ENCODE measurements at places on chromosomes 1 and 21.
A peak's percentile ranks its signal among the peaks of the same experiment; 100 is the strongest.

DNA sequence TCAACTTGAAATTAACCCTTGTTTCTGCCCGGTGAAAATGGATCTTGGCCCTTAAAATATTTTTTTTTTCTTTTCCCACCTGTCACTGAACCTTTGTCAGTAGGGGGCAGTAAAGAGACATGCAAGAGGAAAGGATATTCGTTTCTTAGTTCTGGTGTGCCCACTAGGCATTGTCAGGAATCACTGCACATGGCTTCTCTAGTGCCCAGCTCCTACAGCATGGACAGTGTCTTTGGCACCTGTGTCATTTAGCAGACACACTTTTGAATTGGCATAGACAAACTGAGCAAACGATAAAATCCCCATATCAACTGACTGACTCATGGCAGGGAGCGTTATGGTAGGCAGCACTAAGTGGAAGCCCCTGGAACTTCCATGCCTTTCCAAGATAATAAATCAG is 1048.1 kb downstream of the BRINP3 start:
- no peak for DNase-seq

GRCh38 chr1:232822530-232822929 is 17.3 kb downstream of the MAP10 start:
- no peak for DNase-seq

- DNase-seq = no peak
Observed at GRCh38 chr1:87108228-87108627, 193.8 kb downstream of the HS2ST1 start.

DNA sequence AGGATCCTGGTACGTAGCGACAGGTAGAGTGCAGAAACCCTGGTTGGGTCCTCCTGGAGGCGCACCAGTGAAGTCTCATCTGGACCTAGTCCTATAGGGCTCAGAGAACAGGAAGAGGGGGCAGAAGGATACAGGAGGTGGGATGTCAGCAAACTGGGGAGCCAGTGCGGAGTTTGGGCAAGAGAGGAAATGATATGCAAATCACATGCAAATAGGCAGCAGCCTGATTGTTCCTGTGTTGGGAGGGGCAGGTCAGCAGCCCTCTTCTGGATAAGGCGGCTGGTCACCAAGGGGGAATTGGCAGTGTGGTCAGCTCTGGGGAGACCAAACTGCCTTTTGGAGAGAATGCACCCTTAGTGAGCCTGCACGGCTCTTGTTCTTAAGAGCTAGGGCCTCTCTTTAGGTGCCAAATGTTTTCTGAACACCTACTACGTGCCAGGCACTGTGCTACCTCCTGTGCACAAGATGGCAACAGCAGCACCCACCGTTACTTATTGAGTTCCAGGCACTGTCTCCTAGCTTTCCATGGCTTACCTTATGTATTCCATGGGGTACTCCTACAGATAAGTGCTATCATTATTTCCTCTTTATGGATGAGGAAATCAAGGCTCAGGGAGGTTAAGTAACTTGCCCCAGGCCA is 18.1 kb upstream of the PADI3 start:
- no peak for DNase-seq

DNA sequence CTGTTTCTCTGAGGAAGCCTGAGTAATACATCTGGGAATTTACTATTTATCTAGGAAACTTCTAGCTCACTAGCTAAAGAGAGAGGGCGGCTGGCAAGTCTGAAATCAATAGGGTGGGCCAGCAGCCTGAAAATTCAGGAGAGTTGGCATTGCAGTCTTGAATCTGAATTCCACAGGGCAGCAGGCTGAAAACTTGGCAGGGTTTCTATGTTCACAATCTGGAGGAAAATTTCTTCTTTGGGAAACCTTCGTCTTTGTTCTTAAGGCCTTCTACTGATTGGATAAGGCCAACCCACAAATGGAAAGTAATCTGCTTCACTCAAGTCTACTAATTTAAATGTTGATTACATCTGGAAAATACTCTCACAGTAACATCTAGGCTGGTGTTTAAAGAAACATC is 101.0 kb upstream of the COG2 start:
- DNase-seq = no peak

GRCh38 chr1:55682198-55682597 is 467.0 kb upstream of the USP24 start:
- no peak for DNase-seq

DNA sequence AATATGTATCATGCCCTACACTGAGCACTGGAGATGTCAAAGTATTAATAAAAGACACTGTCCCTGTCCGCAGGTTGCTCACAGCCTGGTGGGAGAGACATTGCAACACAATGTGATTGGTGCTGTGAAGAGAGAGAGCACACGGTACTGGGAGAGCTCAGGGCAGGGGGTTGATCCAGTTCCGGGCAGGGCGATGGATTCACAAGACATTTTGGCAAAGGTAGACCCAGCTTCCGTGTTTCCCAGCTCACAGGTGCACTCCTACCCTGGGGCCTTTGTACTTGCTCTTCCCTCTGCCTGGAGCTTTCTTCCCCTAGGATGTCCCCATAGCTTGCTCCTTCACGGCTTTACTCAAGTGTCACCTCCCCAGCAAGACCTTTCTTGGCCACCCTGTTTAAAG is 1.4 kb downstream of the PLA2G5 start:
- no peak for DNase-seq

GRCh38 chr1:211327346-211327921 is 801 bp downstream of the TRAF5 start:
- DNase-seq = peak; percentile 63

DNA sequence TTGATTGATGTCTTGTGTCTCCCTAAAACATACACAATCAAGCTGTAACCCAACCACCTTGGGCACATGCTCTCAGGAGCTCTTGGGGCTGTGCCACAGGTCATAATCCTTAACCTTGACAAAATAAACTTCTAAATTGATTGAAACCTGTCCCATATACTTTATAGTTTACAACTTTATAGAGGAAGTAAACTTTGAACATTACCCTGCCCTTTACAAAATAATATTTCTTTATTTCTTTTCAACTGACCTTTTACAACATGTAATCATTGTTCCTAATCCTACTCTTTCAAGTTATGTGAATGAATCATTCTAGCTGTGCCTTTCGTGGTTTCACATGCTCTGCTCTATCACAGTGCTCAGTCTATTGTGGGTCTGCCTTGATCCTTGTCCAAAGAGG is 118.3 kb upstream of the ATP1A1 start:
- DNase-seq = no peak

DNA sequence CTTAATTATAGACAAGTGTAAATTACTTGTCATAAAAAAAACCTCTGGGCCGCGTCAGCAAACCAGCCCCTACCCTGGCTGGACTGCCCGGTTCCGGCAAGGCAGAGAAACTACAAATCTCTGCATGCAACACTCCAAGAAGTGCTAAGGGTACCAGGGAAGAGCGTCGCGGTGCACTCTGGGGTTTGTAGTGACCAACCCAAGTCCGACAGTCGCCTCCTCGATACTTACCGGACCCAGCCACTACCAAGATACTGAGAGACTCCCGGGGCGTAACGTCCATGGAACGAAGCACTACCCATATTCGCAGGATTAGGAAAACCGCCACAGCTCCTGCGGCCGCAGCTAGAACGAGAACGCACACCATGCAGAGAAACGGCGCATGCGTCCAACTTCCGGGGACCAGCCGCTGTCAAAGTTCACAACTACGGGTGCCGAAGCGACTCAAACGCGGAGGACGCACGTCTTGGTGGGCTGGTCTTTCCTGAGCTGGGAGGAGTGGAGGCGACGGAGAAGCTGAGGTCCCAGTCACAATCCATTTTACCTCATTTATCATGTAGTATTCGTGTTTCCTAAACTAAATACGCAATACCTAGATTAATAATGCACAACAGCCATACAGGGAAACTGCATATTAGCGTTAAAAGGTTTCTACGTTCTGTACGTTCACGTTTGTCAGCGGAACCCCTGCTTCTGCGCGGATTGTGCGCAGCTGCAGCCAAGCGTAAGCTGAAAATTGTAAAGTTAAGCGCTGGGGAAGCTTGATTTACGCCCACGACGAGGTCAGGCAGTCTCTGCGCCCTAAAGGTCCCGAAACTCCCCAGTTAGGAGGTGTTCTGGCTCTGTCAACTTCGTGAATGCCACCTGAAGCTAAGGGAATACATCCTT is at the start of gene ALG14:
ALG14 (minus strand) TSS at position 420 of the 888 bp plus-strand sequence; CDS start at position 367, 53 bp downstream.
- peak; percentile 94 for DNase-seq

GRCh38 chr1:12436345-12436658 is 181.7 kb downstream of the DHRS3 start:
- DNase-seq = no peak

Measured in WERI-Rb-1 (cell line).